RCC 7860 (cell line): ENCODE measurements at places on chromosomes 5 and 9.

DNA sequence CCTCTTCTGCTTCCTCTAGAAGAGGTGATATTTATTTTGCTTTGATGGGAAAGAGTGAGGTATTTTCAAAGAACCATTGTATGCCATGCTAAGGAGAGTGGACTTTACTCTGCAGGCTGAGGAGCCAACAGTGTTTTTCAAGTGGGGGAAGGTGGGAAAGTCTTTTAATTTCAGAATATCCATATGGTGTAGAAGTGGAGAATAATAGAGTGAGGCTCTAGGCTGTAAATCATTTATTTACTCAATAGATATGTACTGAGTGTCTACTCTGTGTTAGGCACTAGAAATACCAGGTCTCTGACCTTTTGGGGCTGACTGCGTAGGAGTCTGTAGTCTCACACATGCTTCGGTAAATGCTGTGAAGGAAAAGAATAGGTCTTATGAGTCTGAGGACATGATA is 30.7 kb upstream of the TENT2 start:
- DNase-seq, result no peak

DNA sequence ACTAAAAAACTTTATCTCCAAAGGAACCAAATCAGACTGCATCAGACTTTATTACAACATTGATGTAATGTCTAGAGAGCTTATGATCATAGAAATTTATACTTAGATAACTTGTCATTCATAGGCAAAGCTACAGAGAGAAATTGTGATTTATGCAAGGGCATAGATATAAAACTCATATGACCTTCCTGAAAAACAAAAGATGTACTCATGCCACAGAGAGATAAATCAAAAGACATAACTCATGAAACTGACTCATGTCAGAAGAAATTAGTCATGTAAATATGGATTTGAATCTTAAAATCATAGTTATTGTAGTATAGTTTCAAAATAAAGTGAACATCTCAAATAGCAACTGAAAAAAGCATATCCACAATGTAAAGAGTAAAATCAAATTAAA is 186.2 kb downstream of the GABBR2 start:
- no peak for DNase-seq

DNA sequence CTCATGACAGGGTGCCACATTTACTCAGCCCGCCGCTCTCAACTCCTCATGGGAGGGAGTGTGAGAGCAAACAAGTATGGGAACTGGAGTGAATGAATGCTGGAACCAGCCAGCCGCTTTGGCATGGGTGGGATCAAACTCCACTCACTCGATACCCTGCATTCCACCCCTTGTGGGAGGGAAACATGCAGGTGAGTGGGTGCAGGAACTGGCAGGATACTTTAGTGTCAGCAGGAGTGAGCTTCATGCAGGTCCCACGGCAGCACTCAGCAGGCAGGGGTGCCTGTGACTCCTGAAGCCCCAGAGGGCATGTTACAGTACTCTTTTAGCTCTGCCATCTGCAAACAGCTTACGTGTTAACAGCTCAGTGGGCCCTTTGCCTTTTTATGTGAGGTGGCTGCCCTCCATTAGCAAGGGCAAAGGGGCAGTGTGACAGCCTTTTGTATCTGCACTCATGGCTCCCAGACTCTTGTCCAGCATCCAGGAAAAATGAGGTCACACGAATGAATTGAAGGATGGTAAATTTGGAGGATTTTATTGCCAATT is 433.2 kb upstream of the NMUR2 start:
- DNase-seq, result no peak

DNA sequence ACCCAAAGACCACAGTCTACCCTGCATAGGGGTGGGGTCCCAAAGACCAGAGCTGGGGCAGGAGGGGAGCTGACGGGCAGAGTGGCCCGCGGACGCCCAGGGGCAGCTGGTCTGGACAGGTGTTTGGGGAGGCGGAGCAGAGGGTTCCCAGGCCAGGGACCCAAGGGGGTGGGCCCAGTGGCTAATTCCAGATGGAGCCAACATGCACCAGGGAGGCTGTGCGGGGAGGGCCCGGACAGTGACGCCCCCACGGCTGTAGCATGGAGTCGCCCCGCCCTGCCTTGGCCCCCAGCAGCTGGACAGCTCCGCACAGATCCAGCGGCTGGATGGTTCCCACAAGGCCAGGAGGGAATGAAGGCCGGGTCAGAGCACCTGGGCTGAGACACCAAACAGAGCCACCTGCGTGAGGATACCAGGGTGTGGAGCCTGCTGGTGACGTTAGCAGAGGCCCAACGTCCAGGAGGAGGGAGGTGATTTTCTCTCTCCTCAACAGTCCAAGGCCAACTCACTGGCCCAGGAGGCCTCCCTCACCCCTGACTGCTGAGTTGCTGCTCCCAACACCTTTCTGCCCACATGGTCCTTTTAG is 55.3 kb upstream of the EGFL7 start:
- DNase-seq, result no peak

- DNase-seq, result no peak
Observed at GRCh38 chr9:8895106-8895860, 1095.7 kb upstream of the DMAC1 start.

GRCh38 chr9:124710766-124711165 is 60.3 kb downstream of the NR6A1 start:
- no peak for DNase-seq

DNA sequence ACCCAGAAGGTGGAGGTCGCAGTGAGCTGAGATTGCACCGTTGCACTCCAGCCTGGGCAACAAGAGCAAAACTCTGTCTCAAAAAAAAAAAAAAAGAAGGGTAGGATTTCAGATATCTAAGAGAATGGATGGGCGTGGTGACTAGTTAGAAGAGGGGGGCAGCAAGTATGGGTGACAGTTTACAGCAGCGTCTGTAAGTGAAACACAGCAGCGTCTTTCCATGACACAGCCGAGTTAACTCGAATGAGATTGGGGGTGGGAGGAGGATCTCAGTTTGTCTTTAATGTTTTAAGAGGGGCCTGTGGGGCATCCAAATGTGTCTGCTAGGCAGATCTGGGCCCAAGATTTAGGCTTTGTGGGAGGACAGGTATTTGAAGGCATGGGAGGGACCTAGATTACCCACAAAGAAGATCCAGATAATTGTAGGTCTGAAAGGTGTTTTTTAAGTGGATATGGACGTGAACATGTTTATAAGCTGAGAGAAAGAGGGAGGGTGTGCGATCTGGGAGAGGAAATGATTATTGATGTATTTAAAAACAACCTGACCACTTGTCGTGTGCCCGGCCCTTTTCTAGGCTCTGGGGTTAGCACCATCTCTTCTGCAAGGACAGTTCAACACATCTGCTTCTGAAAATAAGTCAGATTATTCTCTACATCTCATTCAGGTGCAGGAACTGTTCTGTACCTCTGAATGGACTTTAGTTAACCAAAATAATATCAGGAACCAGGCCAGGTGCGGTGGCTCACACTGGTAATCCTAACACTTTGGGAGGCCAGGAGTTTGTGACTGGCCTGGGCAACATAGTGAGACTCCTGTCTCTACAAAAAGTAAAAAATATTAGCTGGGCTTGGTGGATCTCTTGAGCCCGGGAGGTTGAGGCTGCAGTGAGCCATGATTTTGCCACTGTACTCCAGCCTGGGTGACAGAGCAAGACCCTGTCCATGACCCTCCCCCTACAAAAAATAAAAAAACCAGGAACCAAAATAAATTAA is 2.5 kb downstream of the CEP78 start:
- no peak for DNase-seq

DNA sequence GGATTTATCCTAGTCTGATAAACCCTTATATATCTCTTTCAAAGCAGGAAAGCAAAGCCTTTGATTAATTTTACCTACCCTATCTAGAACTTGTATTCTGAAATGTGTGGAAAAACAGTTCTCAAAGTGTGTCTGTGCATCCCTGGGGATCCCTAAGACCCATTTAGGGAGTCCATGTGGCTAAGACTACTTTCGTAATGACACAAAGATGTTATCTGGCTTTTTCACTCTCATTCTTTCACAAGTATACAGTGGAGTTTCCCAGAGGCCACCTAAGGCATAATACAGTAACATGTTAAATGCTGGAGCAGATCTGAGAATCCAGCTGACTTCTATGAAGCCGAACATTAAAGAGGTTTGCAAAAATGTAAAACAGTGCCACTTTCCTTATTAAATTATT is 54.3 kb upstream of the TNFSF15 start:
- DNase-seq, result no peak

DNA sequence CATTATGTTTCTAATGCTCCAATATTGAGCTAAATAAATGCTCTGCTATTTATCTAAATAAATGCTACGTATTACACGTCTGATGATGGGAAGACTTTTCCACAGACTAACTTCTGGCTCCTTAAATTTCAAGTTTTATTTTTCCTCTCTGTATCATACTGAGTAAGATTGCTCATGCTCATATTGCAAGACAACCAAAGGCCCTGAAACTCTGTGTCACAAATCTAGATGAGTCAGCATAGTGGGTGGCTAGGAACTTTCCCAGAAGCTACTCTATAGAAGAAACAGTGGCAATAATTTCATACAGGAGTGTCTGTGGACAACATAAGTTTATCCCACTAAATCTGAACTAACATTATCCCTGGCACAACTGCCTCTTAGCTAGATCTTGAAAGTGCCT is 53.0 kb upstream of the RFX3 start:
- DNase-seq, result peak; percentile 9

DNA sequence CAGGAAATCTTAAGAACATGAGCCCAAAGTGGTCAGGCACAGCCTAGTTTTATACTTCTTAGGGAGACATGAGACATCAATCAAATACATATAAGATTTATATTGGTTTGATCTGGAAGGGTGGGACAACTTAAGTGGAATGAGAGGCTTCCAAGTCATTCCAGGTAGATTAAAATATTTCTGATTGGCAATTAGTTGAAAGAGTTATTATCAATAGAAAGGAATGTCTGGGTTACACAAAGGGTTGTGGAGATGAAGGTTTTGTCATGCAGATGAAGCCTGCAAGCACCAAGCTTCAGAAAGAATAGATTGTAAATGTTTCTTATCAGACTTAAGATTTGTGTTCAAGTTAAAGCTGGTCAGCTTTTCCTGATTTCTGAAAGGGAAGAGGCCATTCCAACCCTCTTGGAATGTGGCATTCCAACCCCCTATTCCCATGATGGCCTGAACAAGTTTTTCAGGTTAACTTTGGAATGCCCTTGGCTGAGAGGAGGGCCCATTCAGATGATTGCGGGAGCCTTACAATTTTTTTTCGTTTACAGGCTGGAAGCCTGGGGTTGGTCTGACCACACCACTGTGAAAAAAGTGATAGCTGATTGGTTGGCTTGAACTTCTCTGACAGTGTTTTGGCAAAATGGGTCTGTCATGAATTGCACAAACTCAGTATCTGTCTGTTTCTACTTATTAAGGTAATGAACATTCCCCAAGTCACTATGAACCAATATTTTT is 245.6 kb upstream of the RAI14 start:
- DNase-seq, result no peak

DNA sequence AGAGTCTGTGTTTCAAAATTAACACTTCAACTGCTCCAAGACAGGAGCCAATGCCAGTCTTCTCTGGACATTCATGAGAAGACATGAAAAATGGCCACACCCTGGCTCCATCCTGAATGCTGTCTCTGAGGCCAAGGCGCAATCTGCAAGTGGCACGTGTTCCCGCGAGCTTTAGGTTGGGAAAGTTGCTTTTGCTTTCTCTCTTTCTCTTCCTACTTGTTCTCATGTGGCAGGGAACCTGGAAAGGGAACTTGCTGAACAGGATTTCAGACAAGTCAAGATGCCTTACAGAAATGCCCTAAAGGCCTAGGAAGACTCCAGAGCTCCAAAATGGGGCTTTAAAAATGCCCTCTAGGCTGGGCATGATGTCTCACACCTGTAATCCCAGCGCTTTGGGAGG is 91.9 kb upstream of the OTULINL start:
- DNase-seq, result no peak

- no peak for DNase-seq
Observed at GRCh38 chr9:6656614-6657300, 11.2 kb upstream of the GLDC start.

DNA sequence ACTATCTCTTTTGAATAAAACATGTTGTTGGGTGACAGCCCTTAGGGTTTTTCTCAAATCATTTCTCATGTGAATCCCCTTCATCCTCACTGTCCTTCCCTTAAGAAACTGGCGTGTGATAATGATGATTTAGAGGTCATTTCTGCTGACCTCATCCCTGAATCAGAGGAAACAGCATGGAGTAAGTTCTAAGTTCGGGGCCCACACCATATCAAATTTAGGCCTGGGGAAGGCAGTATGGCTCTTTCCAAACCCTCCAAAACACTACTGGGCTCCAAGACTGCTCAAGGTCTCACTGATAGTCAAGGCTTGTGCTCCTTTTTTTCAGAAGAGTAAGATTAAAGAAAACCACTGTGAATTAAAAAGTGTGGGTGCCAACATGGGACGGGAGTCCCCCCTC is 872 bp upstream of the SMIM3 start:
- DNase-seq, result no peak

- DNase-seq, result no peak
Observed at GRCh38 chr5:37838933-37839341, 904 bp downstream of the GDNF start.

GRCh38 chr5:160133918-160134304 is 14.7 kb upstream of the PWWP2A start:
- DNase-seq, result no peak

DNA sequence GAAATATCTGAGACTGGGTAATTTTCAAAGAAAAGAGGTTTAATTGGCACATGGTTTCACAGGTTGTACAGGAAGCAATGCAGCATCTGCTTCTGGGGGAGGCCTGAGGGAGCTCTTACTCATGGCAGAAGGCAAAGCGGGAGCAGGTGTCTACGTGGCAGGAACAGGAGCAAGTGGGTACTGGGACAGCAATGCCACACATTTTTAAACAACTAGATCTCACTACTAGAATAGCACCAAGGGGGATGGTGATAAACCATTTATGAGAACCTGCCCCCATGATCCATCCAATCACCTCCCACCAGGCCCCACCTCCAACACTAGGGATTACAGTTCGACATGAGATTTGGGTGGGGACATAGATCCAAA is 47.6 kb upstream of the HOMER1 start:
- DNase-seq, result no peak

DNA sequence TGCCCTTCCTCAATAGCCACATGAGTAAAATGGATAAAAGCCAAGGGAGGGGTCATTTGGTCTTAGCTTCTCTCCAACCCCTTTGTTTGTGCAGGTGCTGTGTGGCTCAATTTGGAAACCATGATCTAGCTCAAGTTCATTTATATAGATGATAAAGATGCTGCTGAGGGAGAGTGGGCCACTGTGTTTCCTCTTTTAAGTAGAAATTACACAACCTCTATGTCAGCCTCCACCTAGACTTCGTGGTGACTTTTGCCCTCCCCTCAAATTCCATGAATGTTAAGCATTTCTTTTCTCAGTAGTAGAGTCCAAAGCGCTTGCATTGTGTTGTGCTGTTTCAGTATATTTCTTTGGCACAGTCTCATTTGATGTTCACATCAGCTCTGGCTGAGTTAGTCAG is 241.4 kb downstream of the ARHGAP26 start:
- DNase-seq, result no peak

- no peak for DNase-seq
Observed at GRCh38 chr5:54309691-54310432, 511 bp downstream of the ARL15 start.

DNA sequence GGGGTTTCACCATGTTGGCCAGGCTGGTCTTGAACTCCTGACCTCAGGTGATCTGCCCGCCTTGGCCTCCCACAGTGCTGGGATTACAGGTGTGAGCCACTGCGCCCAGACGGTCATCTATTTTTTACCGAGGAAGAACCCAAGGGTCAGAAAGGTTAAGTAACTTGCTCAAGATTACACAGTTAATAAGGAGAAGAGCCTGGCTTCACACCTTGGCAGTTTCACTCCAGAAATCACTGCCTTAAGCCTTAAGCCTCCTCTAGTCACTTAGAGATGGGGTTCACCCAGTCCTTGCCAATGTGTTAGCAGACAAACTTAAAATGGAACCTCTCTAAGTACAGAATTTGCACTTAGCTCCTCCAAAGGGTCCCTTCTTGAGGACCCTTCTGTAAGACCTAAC is 116.3 kb downstream of the PTTG1 start:
- no peak for DNase-seq
